ENCODE measurements at places on chromosomes 4 and X.

DNA sequence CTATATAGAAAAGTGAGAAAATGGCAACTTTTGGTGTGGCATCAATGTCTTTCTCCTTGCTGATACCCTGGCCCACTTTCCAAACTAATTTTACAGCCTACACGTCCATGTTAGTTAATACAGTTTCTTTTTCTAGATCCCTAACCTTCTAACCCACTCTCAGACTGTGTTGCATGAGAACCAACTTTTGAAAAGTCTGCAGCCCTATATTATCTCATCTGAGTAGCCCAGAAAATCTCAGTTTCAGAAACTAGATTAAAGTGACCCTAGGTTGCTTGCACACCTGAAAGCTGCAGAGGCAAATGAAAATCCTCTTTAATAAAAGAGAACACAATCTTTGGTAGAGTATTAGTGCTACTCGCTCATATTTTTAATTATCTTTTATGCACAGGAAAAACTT is 371.6 kb upstream of the EMCN start:
- DNase-seq: no peak

DNA sequence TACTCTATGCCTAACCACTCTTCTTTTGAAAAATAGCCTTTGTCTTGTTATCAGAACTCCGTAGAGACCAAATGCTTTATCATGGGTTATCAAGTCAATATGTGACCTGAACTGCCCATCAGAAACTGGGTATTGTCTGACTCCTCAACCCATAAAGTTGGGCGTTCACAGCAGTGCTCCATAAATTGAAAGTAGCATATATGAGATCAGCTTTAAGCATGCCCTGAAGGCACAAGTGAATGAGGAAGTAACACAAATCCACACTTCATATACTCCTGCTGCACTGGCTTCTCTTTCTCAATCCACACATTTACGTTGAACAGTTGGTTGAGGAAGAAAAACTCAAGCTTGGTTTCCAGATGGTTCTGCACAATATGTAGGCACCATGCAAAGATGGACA is 1106.0 kb downstream of the STIM2 start:
- no peak for DNase-seq

DNA sequence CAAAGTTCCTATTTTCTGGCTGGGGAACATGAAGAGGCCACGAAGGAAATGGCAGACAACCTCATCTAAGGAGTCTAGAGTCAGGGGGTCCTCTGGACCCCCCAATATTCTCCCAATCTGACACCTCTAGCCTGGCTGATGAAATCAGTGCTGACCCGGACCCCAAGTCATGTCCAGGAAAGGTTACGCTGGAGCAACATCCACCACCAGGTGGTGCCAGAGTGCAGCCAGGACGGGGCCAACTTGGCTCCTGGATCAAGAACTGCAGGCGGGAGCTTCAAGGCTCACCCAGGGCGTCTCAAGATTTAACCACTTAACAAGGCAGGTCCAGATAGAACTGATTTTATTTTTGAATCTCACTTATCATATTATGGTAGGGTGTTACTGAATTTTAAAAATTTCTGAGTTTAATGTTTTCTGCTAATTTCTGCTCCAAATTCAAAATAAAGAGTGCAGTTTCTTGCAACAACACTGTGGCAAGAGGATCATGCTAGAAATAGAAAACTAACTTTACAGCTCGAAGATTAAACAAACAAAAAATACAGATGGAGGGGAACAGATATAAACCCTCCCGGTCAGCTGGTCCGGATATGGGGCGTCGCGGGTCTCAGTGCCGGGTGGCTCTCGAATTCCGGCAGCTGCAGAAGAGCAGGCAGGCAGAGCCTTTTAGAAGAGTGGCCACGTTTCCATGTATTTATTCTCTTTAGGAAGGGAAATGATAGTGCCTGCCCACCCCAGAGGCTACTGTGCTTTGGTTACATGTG is 135.5 kb downstream of the AFAP1 start:
- DNase-seq: peak; percentile 91

DNA sequence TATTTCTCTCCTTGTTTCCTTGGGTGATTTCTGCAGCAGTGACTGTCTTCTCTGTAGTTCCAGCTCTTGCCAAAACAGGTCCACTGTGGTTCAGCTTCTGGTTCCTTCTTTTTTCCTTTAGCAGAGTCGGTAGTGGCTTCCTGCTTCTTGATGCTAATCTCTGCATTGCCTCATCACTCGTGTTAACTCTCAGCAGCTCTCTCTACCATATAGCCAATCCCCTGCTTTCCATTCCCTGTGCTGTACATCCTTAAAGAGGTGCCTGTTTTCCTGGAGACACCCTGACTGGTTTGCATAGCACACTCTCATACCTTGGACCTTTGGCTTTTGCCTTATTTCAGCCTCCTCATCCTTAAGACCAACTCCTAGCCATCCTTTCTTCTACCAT is 191.2 kb upstream of the LNX1 start:
- no peak for DNase-seq

DNA sequence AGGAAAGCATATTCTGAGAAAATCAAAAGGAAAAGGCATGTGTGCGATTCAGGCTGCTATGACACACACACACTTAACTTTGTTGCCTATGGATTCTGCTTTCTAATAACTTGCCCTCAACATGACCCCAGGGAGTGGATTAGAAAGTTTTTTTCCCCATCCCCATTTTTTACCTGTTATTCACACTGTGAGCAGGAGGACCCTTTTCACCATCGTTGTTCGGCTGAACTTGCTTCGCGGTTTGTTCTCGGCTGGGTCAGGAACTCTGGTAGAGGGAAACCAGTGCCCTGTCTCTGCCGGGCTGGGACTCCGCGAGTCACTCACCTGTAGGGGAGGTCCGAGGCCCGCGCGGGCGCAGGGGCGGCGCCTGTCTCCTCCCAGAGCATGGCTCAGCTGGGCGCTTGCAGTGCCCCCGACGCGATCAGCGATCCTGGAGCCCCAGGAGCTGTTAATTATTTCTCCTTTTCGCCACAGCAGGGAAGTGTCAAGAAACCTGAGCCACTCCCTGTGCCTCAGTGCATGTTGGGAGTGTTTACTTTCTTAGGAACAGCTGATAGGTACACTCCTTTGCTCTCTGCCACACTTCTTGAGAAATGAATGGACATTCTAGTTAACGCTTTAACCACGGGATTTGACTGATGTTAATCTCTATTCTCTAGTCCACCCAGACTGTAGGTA is at the start of gene RASSF6:
TSS of gene RASSF6 (minus strand) at position 322 of the 678 bp plus-strand sequence. CDS start 8,641 bp downstream, outside the sequence.
- DNase-seq: peak; percentile 89

GRCh38 chr4:166896254-166896653 is 338.0 kb downstream of the SPOCK3 start:
- peak; percentile 60 for DNase-seq

DNA sequence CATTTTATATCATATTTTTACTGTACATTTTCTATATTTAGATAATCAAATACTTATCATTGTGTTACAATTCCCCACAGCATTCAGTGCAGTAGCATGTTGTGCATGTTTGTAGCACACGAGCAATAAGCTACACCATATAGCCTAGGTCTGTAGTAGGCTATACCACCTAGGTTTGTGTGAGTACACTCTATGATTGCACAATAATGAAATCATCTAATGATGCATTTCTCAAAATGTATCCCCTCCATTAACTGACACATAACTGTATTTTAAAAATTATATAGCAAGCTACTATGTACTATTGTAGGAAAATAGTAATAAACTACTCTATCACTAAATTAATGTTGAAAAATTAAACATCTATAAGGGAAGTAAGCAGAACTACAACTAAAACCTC is 518.4 kb upstream of the PABPC4L start:
- no peak for DNase-seq

GRCh38 chr4:78482281-78482680 is 69.3 kb upstream of the ANXA3 start:
- DNase-seq: no peak

- DNase-seq: no peak
Measured at GRCh38 chr4:1405636-1406393, 427 bp downstream of the NKX1-1 start.

GRCh38 chr4:119933606-119934005 is 133.0 kb downstream of the MAD2L1 start:
- DNase-seq: no peak

- no peak for DNase-seq
Measured at GRCh38 chr4:168511780-168512489, 15.1 kb downstream of the PALLD start.

- no peak for DNase-seq
Measured at GRCh38 chrX:76366972-76367371, 60.5 kb upstream of the MAGEE1 start.

DNA sequence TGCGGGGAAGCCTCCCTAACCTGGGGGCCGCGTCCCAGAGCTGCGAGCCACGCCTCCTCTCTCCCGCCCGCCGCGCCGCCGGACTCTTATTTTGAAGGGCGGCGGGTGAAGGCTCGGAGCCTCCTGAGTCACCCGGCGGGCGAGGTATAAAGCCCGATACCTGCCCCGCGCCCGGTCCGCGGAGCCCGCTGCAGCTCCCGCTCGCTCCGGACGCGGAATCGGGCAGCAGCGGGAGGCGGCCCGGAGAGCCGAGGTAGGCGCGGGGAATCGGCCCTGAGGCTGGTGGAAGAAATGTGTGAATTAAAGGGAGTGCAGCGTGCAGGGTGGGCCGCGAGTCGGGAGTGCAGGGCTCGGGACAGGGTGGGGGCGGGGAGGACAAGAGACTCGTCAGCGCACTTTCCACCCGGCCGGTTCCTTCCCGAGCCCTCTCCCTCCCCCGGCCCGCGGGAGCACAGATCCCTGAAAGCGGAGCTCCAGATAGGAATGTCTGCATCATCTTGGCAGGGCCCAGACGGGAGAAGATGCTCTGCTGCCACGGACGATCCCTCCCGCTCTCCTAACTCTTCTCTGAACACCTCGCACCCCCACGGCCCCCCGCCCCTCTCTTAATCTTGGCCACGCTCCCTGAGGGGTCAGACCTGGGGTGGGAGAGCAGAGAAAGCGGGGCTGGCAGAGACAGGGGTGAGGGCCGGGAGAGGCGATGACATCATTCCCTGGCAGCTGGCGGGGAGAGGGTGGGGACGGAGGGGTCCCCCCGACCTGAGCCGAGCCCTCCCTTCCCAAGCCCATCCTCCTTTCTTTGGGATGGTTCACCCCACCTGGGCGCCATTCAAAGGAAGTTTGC is 177.9 kb downstream of the CBR4 start:
- peak; percentile 95 for DNase-seq

- DNase-seq: peak; percentile 45
Measured at GRCh38 chr4:7196736-7197135, 4.4 kb downstream of the SORCS2 start.

DNA sequence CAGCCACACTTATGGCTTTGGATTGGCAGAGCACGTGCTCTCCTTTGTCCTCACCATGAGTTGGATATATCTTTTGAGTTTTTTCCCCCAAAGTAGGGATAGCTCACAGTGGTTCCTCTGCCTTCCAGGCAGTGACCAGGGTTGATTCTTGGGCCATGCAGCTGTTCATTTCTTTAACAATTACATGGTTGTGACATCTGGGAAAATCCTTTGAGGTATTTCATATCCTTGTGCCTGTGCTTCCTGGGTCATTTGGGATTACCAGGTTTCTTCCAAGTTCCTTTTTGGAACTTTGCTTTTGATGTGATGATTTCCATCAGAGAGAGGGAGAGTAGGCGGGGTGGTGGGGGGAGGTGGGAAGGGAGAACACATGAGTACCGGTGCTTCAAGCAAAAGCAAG is 15.6 kb downstream of the BCORL1 start:
- no peak for DNase-seq

GRCh38 chr4:1614049-1614448 is 70.1 kb downstream of the FAM53A start:
- DNase-seq: no peak

- no peak for DNase-seq
Measured at GRCh38 chrX:39898147-39898546, 199.6 kb downstream of the BCOR start.

DNA sequence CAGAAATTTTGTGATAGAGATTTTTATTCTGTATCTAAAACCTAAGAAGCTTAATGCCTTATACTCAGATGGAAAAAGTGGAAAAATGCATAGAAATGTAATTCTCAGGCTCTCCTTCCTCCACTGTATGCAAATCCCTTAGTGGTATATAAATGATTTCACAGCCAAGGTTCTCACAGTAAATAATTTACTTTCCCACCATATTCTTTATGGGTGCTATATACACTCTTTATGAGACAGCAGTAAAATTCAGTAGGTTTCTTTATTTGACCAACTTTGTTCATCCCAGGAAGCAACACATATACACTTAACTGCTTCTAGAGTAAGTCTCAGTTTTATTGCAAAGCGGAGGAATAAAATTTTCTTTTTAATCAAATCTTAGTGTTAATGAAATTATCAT is 1399.7 kb downstream of the PCDH7 start:
- DNase-seq: no peak

GRCh38 chr4:153747406-153747955 is 12.3 kb downstream of the RNF175 start:
- no peak for DNase-seq

DNA sequence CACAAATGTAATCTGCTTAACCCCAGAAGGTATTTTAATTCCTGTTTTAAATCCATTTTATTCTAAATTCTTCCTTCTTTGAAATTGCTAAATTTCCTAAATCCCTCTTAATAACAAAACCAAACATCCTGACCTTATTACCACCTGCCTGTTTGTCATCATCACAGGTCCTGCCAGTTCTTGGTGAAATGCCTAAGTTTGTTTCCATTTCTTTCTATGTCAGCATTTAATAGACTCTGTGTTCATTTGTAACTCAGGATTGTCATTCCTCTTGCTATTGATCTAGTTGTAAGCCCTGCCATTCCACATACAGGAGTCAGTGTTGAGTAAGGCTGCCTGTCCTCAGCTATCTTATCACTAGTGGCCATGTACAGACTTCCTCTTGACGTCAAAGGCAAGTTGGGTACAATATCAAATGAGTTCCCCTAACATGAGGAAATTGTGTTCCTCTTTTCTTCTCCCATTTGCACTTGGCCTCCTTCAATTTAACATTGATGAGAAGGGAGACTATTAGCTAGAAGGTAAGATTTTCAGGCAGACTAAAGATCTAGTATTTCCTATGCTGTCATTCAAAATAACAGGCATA is 440.1 kb downstream of the AFF2 start:
- no peak for DNase-seq

GRCh38 chr4:11223311-11223710 is 205.4 kb downstream of the HS3ST1 start:
- no peak for DNase-seq

DNA sequence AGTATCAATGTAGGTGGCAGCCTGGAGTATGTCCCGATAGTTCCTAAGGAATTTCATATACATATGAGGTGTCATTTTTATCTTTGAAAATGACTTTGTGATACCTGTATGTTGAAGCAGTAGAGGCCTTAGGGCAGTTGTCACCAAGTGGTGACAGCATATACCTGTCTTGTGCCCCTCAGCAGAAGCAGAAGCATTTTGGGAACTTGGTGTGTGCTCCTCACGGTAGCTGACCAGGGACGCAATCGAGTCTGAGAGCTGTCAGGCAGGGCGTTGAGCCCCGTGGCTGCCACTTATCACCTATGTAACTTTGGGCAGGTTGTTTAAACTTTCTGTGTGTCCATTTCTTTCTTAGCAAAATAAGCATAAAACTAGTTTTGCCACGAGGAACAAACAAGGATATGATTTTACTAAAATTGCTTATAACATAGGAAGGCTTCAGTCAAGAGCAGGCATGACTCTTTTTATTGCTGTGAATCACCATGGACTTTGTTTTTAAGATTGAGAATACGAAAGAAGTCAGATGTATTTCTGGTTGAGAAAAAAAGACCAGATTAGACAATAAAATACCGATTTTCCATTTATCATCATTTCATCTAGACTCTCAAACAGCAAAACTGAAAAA is 161.5 kb downstream of the CPE start:
- no peak for DNase-seq

All from islet precursor cell (in vitro differentiated cells).